ENCODE measurements at places on chromosomes 4 and X. TPM values are rescaled to one million over a fixed set of nuclear protein-coding genes. Genes with fewer than 3 reads are reported as not detected.

- H3K4me1 ChIP-seq = peaks cover 23% of the 10 kb centered on the region
- no peaks in the 10 kb centered on the region for H3K27me3 ChIP-seq
- H3K4me3 ChIP-seq = peak overlapping the region; percentile 99
Observed at GRCh38 chr4:119299741-119300100, 22.2 kb downstream of the FABP2 start.

GRCh38 chr4:185573651-185574199 is 38.4 kb upstream of the PDLIM3 start:
- H3K36me3 ChIP-seq = no peaks in the 10 kb centered on the region
- peak overlapping the region; percentile 85 for H3K27ac ChIP-seq
- peaks cover 9% of the 10 kb centered on the region for H3K4me1 ChIP-seq
- DNase-seq = no peak
- no peaks in the 10 kb centered on the region for H3K27me3 ChIP-seq

DNA sequence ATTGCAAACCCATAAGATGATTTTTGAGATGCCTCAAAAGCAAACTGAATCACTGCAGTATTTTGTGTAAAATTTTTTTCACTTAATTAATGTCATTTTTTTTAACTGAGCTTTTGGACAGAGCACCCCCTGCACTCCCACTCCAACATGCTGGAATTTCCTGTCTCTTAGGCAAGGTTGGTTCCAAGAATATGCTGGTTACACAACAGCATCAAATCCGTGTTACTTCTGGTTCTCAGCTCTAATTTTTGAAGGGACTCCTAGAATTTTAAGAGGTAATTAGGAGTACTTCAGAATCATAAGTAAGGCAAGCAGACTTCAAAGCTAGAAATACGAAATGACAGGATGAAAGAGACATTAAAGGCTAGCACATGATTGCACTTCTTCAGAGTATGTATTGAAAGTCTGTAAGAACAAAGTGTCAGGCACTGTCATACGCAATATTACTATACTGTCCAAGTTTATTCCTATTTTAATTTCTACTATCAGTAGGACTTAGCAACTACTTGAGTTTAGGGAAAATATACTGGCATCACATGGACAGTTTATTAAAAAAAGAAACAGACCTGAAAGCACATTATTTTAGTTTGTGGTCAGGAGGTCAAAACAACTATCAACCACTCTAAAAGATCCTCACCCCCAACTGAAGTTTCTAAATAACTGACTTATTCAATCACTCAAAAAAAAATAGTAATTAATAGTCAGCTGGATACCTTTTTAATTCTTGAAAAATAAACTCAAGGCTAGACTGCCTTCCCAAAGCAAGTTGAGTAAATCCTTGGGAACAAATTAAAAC is 1.6 kb upstream of the JCHAIN start:
- H3K36me3 ChIP-seq = no peaks in the 10 kb centered on the region
- DNase-seq = no peak
- H3K27me3 ChIP-seq = peaks cover 27% of the 10 kb centered on the region
- peaks cover 13% of the 10 kb centered on the region for H3K4me1 ChIP-seq
- H3K27ac ChIP-seq = no peak overlapping the region

GRCh38 chr4:26030260-26030667 is 116.2 kb downstream of the SMIM20 start:
- no peak overlapping the region for H3K4me3 ChIP-seq
- no peaks in the 10 kb centered on the region for H3K36me3 ChIP-seq
- H3K4me1 ChIP-seq = peaks cover 31% of the 10 kb centered on the region
- no peak for DNase-seq

GRCh38 chr4:182968917-182969650 is 51.9 kb upstream of the DCTD start:
- DNase-seq = no peak
- H3K4me1 ChIP-seq = peaks cover 8% of the 10 kb centered on the region
- H3K27ac ChIP-seq = no peak overlapping the region
- H3K27me3 ChIP-seq = no peaks in the 10 kb centered on the region
- H3K4me3 ChIP-seq = no peak overlapping the region

GRCh38 chrX:19839770-19840254 is 47.6 kb downstream of the SH3KBP1 start:
- DNase-seq = peak; percentile 7
- no peaks in the 10 kb centered on the region for H3K36me3 ChIP-seq
- no peak overlapping the region for H3K27ac ChIP-seq
- H3K4me1 ChIP-seq = no peaks in the 10 kb centered on the region
- H3K4me3 ChIP-seq = no peak overlapping the region

GRCh38 chr4:161393602-161394001 is 770.2 kb downstream of the FSTL5 start:
- H3K27ac ChIP-seq = no peak overlapping the region
- H3K27me3 ChIP-seq = peaks cover 6% of the 10 kb centered on the region
- no peak for DNase-seq
- no peaks in the 10 kb centered on the region for H3K4me1 ChIP-seq
- H3K4me3 ChIP-seq = no peak overlapping the region

The SLC10A7 gene
- total RNA-seq = 10.5 TPM

The GRXCR1 gene
- not detected for total RNA-seq

All from osteocyte (in vitro differentiated cells).